NB4 (cell line): ENCODE measurements at places on chromosomes 5 and 9.
A peak's percentile ranks its signal among the peaks of the same experiment; 100 is the strongest.

DNA sequence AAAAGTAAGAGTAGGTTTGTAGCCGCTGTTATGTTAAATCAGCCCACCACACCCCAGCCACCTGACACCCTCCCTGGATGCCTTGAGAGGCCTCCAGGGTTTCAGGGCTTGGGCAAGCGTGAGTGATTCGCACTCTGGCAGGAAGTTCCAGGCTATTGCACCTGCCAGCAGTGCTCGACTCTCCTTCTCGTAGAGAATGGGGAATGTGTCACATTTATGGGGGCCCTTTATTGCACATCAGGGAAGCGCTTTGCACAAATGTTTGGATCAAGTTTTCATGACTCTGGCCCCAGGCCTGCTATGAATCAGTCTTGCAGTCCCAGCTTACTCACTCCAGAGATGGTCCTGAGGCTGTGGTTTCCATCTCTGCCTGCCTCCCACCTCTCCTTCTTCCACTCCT, 66.1 kb upstream of the ADRA1B start:
- no peak for DNase-seq

DNA sequence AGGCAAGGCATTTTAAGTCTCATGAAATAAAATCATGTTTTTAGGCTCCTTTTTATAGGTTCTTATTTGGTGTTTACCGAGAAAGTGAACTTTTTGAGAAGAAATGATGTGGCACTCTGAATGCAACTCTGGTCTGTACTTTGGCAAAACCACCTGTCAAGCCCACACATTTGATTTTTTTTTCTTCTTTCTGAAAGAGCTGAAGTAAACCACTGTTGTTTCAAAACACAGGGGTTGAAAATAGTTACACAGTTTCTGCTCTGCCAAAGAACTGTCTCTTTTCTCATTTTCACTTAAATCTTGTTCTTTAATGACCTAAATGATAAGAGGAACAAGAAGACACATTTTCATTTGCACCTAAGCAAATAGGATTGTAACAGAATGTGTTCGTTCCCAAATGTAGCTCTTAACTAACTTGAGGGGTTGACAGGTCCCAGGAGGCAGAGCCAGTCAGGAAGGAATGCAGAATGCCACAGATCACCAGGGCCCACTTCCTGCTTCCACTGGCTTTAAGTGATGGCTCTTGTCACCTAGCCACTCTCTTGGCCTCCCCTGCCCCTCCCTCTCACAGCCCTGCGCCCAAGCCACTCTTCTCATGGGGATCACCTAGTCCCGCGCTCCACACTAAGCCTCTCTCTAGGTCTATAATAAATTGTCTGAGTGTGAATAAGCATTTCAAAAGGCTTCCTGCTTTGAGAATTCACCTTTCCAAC, 47.3 kb downstream of the MED27 start:
- peak; percentile 21 for DNase-seq

- no peak for DNase-seq
Measured at GRCh38 chr9:4725706-4726442, 15.1 kb downstream of the AK3 start.

DNA sequence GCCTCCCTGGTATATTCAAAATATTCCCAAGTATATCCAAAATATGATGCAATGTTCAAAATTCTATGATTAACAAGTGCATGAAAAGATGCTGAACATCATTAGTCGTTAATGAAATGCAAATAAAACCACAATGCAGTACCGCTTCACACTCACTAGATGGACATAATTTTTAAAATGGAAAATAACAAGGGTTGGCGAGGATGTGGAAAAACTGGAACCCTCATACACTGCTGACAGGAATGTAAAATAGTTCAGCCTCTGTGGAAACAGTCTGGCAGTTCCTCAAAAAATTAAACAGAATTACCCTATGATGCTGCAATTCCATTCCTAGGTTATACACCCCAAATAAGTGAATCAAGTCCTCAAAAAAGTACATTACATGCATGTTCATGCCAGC, 36.1 kb upstream of the MYOT start:
- DNase-seq: no peak

GRCh38 chr5:51053361-51053760, 329.9 kb upstream of the ISL1 start:
- no peak for DNase-seq

- DNase-seq: peak; percentile 87
Measured at GRCh38 chr9:85743275-85744128, 1.7 kb upstream of the AGTPBP1 start.

GRCh38 chr9:120212853-120213200, 367.1 kb downstream of the CDK5RAP2 start:
- DNase-seq: no peak

DNA sequence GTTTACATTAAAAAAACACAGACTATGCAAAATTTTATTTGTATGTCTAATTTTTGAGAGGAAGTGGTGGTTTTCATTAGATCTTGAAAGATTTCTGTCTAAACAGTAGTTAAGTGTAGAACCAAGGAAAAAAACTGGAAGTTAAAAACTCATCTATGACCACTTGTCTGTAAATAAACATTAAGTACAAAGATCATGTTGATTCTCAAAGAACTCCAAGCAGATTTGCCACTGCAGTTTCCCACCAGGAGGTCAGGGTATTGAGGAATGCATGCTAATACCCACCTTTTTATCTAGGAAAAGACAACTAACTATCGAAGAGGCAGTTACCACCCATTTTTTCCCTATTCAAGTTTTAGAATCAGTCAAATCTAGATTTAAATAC, 1.9 kb downstream of the STOM start:
- no peak for DNase-seq

DNA sequence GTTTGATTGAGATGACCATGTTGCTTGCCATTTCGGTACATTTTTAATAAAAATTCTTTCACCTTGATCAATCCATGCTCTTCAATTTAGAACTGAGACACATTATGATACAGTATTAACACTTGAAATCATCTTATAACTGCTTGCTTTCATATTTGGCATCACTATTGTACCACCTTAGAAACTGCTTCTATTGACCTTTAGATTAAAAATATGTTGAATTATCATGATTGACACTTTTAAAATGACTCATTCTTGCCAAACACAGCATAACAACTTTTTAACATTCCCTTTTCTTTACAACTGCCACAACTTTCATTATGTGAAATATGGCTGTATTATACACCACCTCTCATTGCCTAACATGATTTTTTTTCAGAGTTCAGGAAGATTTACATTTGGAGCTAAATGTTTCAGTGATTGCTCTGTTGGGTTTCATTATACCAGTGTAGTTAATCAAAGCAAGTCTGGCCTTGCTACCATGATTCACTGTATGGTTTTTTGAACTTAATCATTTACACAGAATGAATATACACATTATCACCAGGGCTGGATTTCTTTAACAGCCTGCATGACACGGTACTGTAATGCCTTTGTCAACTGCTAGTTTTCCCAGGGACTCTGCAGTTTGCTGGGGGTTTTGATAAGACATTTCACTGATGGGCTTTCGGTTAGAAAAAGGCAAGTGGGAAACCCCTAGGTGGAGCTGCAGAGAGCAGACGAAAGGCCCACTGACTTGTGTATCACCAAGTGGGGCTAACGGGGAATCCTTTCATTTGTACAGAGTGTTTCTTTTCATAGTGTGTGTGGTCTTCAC, 93.6 kb upstream of the TLE4 start:
- peak; percentile 35 for DNase-seq

GRCh38 chr5:68433923-68434879, 218.6 kb downstream of the PIK3R1 start:
- peak; percentile 92 for DNase-seq

DNA sequence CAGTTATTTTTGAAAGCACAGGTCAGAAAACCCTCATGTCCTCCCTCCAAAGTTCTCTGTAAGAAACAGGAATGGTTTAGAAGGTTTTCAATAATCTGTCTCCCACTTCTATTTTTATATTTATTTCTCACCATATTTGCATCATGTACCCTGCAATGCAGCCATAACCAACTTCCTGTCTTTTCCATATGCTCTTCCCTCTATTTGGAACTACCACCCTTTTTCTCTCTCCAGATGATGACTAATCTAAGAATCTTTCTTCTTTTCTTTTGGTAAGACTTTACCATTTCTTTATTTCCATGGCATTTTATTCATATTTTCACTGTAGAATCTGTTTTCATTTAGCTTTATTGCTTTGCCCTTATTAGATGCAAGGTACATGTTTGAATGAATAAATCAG, 33.9 kb downstream of the MAN2A1 start:
- DNase-seq: no peak

- DNase-seq: no peak
Measured at GRCh38 chr5:87053146-87053545, 214.5 kb upstream of the RASA1 start.

DNA sequence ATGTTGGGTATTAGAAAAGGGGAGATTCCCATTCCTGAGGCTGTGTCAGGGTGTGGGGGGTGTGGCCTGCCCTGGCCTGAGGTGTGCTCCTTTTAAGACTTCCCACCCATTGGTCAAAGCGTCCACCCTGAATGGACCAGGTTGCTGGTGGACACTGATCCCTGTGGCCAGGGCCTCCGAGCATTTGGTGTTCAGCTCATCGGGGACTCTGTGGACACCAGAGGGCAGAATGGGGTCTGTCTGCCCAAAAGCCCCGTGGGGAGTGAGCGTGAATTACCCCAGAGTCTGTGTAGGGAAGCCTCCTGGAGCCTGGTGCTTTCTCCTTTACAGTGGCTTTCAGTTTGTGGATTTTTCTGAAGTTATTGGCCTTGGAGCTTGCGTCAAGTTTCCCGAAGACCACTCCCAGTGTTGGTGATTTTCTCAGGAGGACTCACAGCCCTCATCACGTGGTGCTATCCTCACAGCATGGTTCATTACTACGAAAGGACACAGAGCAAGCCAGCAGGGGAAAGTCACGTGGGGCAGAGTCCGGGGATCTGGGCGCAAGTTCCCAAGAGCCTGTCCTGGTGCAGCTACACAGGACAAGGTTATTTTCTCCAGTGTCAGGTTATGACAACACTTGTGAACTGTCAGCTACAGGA, 55.5 kb downstream of the TENT4A start:
- peak; percentile 25 for DNase-seq

GRCh38 chr5:140977003-140977402, 10.7 kb downstream of the PCDHAC2 start:
- DNase-seq: no peak

GRCh38 chr5:142313682-142314081, 11.1 kb downstream of the SPRY4 start:
- no peak for DNase-seq

- DNase-seq: no peak
Measured at GRCh38 chr5:79621056-79621455, 8.8 kb downstream of the TENT2 start.

DNA sequence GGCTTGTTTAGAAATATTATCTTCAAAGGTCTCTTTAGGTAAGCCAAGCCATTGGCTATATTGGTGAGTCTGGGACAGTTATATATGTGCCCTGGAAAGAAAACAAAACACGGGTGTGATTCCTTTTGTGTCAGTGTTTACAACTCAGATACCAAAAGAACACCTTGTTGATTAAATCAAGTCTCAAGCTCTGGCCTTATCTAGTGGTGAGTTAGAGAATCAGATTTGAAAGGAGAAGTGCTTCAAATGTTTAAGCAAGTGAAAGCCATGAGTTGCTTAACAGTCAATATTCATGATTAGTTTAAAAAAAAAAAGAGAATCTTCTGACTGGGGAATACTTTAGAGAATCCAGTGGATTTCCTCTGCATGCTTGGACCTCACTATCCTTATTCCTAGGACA, 68.3 kb downstream of the IQGAP2 start:
- DNase-seq: no peak

- DNase-seq: peak; percentile 31
Measured at GRCh38 chr5:79200573-79201183, 35.3 kb upstream of the JMY start.

DNA sequence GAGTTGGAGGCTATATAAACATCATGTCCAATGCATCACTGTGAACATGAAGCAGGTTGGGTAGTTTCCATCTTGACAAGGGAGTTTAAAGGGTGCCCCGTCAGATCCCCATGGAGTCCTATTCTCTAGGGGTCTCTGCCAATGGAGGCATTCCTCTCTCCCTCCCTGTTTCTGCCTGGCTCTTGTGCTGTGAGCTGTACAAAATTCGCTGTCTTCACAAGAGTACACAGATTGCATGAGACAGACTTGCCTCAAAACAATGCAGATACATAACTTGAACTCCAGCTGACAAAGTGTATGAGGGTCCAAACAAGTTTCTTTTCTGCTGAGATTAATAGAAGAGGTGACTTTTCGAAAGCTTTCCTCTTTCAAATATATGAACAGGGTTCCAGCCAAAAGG, 165.2 kb downstream of the SPOCK1 start:
- DNase-seq: no peak

DNA sequence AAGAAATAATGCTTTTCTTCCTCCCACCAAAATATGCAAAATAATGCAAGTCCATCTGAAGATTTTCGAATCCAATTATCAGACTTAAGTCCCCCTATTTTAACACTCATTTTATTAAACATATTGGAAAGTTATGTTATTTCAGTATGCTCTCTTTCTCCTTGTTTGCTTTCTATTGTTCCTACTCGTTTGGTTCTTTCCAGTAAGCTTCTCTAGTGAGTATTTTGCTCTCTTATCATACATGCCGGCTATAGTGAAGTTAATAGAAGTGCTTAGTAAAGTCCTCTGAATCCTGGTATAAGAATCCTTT, 517 bp downstream of the ALDH1A1 start:
- DNase-seq: no peak

DNA sequence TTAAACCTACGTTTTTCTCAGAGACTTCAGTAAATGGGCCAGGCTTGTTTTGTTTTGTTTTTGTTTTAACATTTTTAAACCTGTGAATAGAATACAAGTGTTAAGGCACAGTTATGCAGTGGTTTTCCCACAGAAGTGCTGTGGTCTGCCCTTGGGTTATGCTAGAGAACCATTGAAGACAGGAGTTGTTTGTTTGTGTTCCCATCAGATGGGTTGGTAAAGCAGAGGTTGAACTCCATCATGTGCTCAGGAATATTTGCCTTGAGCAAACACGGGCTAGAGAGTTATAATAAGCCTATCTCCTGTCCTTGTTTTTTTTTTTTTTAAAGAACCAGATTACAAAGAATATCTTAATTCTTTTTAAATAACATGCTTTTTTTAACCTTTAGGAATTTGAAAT, 28.5 kb downstream of the RHOBTB3 start:
- DNase-seq: no peak

DNA sequence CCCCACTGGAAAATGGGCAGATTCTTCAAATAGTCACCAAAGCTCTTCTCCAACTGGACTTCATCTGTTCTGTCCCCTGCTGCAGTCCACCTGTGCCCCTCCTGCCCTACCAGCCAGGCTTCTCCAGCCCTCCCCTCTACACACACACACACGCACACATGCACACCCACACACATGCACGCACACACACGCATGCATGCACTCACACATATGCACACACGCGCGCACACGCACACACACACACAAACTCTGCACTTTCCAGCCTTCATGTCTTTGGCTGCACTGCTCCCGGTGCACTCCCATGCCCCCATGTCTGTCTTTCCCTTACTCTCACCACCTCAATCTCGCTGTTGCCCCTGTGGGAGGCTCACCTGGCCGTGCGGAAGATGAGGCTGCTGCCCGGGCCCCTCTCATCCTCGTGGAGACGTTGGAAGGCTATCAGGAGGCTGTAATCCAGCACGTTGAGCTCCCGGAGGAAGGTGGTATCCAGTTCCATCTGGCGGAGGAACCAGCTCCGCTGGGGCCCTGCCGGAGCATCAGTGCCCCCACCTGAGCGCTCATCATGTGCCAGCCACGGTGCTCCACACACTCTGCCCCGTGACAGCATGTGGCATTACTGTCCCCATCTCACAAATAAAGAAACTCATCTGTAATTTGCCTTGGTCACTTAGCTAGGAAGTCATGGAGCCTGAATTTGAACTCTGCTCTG, 5.7 kb downstream of the PIP5KL1 start:
- no peak for DNase-seq

GRCh38 chr5:19866090-19866450, 121.9 kb downstream of the CDH18 start:
- DNase-seq: no peak

- DNase-seq: peak; percentile 44
Measured at GRCh38 chr5:374631-375335, 53.3 kb downstream of the AHRR start.
